ENCODE measurements at places on chromosomes 2 and 18.

DNA sequence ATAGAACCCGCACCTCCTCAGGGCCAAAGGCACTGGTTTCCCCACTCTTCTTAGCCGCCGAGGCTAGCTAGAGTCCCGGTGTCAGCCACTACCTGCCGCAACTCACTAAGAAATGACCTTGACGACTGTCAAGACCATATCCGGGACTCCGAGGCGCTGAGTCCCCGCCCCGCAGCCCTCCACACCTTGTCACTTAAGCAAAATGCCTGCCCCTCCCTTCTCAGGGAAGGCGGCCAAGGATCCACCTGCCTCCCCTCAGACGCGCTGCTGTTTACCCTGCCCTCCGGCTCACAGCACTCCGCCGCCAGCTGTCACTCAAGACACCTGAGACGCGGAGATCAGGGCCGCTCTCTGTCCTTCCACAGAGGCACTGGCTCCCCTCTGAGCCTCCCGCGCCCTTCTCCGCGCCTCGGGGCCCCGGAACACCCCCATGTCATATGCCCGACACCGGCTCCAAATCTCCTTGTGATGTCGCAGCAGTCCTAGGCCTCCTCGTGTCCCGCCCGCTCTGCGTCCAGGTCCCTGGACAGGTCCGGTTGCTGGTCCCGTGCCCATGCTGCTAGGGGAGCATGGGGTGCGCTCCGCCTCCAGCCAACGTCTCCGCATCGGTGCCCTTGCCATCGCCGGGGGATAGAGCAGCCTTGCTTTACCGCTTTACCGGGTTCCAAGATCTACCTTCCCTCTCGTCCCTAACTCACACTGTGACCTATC, 32.5 kb upstream of the REG3G start:
- DNase-seq: no peak

GRCh38 chr2:169478339-169478738, 955 bp upstream of the BBS5 start:
- no peak for DNase-seq

GRCh38 chr2:105397953-105398335, 907 bp downstream of the FHL2 start:
- DNase-seq: no peak

GRCh38 chr2:40975151-40975550, 523.3 kb upstream of the SLC8A1 start:
- no peak for DNase-seq

- DNase-seq: no peak
These were observed 707 bp downstream of the KRCC1 start for GRCh38 chr2:88054782-88055370.

DNA sequence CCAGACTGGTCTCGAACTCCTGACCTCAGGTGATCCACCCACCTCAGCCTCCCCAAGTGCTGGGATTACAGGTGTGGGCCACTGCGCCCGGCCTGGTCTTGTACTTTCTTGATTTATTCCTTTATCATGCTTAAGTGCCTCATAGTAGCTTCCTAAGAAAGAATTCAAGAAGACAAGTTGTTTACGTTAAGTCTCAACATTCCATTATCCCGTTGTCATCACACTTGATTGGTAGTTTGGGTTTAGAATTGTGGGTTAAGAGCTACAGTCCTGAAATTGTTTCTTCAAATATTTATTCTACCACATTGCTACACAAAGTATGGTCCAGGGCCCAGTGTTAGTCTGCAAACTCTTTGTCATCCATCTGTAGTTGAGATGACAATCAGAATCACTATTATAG, 194.0 kb downstream of the VWC2L start:
- DNase-seq: no peak

DNA sequence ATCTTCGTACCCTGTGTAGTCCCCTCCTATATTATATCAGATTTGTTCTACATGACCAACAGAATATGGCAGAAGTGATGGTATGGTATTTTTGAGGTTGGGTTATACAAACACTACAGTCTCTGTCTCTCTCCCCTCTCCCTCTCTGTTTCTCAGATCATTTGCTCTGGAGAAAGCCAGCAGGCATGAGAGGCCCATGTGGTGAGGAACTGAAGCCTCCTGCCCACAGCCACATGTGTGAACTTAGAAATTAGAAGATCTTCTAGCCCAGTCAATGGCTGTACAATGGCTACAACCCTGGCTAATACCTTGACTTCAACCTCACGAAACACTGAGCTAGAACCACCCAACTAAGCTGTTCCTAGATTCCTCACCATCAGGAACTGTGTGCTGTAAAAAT, 250.6 kb downstream of the SMAD2 start:
- no peak for DNase-seq

GRCh38 chr18:25314838-25315190, 37.2 kb downstream of the ZNF521 start:
- DNase-seq: no peak

- no peak for DNase-seq
These were observed 246.1 kb downstream of the FBXO15 start for GRCh38 chr18:73901566-73901965.

DNA sequence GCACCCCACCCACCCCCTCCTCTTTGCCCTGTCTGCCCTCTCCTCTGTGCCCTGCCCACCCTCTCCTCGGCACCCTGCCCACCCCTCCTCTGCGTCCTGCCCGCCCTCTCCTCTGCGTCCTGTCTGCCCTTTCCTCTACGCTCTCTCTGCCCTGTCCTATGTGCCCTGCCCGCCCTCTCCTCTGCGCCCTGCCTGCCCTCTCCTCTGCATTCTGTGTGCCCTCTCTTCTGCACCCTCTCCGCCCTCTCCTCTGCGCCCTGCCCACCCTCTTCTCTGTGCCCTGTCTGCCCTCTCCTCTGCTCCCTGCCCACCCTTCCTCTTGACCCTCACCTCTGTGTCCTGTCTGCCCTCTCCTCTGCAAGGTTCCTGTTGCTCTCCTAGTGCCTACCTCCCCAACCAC, 233.6 kb downstream of the SMAD2 start:
- no peak for DNase-seq

DNA sequence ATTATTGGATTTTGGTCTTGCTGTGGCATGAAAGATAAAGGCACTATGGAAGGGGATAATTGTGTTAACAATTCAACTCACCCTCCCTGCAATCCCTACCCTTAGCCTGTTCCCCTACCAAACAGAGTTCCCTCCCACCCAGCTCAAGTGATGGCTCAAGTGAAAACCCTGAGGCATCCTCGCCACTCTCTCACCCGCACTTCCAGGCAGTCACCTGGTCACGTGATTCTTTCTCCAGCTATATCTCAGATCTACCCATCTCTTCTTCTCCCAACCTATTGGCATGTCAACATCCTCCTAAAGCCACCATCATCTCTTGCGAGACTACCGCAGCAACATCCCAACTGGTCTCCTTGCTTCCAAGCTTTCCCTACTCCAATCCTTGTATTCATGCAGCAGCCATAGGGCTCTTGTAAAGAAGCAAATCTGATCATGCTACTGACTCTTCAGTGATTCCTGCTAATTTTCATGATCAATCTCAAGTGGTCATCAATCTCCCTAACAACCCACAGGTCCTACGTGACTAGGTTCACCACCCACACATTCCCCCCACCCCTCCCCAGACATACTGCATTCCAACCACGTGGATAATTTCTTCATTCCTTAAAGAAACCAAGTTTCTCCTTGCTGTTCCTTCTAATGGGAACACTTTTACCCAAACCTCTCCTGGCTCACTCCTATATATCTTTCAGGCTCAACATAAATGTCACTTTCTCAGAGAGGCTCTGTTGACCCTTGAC, 66.7 kb downstream of the MBD2 start:
- DNase-seq: no peak

DNA sequence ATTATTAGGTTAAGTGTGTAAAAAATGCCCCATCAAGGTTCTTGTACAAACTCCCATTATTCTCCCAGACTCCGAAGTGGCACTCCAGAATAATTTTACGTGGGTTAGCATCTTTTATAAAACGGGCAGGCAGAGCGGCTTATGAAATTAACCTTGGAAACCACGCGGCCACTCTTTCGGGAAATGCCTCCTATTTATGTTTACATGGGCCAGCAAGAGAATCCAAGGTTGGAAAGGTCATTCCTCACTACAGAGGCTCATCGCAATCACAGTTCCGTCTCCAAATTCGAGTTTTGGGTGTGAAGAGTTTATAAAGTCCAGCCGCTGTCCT, 1.2 kb upstream of the IMPA2 start:
- no peak for DNase-seq

DNA sequence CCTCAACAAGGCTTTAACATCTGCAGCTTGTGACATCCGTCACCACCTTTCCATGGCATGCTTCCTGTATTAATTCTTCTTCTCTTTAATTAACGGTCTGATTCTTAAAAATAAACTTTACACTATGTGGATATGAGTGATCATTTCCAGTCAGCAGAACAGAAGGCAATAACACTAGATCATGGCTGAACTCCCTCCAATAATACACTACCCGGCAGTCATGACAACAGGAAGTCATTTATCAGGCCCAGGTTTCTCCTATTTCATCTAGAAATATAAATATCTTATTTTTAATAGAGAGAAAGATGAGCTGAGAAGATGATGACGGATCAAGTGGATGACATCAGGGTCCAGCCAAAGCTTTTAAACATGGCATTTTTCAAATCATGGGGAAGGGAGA, 792.2 kb downstream of the SLC4A3 start:
- DNase-seq: no peak

- no peak for DNase-seq
These were observed 39.9 kb upstream of the SMAD7 start for GRCh38 chr18:48990481-48991318.

GRCh38 chr2:88059979-88060906, 4.7 kb upstream of the KRCC1 start:
- DNase-seq: peak; percentile 20

DNA sequence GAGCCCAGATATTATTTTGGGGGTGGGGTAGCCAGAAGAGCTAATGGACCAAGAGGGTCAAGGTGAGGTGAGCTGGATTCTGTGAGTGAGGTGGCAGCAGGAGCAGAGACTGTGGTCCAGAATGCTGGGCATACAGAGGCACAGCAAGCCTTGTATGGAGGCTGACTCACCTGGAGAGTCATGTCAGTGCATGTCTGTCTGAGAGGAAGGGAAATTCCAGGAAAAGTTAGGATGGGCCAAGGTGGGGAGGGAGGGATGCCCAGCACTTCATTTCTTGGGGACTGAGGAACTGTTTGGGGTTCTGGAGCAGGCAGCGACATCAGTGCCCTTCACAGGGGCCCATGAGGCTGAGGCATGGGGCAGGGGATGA, 21.1 kb downstream of the PER2 start:
- DNase-seq: no peak

DNA sequence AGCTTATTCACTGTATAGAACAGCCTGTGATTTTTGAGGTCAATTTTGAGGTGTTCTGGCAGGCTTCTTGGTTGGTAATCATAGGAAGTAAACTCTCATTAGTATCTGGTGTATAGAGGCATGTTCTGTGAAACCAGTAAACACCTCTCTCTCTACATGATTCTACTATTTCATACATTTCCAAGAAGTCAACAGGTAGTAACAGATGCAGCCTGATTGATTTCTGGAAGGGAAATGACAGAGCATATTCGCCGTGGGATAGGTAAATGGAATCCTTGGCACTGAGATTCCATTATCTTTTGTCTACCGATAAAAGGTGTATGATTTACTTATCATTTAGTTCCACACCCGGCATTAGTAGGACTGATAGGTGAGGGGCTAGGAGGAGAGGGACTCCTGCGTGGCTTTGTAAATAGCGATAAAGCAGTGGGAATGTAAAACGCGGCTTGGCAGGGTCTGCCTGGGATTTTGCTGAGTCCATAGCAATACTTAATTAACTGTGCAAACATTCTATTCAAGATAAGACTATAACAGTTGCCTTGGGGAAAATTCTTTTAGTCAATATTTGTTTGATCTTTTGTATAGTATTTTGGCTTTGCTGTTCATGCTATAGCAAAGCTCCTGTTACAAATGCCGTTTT, 32.3 kb downstream of the LYPD6B start:
- peak; percentile 61 for DNase-seq

- DNase-seq: no peak
These were observed 86.4 kb downstream of the TCF4 start for GRCh38 chr18:55501579-55501978.

DNA sequence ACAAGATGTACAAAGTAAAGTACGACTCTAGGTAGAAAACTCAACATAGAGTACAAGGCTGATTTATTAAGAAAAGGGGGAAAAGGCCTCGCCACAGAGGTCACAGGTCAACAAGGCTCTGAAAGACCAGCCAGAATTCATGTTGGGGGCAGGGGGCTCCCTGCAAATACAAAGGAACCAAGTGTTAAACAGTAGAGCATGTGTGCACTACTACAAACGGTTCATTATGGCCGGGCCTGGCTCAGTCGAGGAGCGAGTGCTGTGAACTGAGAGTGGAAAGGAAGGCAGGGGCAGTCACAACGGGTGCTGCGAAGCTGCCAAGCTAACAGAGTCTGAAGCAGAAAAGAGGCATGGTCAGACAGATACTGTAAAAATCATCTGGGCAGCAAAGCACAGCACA, 77.1 kb downstream of the MBOAT2 start:
- no peak for DNase-seq

- DNase-seq: no peak
These were observed 2.5 kb downstream of the CYP1B1 start for GRCh38 chr2:38073211-38074057.

DNA sequence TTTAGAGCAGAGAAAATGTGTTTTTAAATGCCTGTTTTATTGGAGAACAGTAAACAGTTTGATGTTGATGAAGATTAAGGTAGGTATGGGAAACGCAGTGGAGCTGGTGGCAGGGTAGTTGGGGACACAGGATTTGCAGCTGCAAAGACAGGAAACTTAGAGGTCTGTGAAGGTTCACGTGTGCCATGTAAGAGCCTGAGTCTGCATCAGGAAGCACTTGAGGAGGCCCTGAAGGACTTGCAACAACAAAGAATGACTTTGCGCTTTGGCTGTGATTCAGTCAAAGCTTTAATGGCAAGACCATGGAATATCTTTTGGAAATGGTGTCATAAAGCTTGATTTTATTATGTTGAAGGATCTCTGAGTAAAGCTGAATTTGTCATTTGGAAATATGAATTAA, 347.6 kb upstream of the KCNJ3 start:
- DNase-seq: no peak

DNA sequence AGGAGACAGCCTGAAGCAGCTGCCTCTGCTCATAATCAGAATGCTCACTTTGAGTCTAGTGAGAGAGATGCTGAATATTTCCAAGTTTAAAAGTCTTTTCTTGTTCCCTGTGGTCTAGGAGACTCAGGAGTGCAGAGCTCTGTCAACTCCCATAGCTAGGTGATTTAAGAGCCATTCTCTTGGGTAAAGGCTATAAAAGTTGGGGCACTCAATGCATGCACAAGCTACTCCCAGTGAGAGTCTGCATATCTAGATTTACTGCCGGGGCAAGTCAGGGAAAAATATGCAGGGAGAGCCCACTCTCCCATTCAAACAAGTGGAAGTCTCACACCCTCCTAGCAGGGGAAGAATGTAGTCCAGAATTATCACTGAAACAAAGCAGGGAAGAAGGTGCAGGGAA, 408.6 kb upstream of the KCNJ3 start:
- DNase-seq: no peak

Data from DMS153 (cell line).